CD4-positive, alpha-beta T cell (primary cell): ENCODE measurements at places on chromosomes 6 and 20.

DNA sequence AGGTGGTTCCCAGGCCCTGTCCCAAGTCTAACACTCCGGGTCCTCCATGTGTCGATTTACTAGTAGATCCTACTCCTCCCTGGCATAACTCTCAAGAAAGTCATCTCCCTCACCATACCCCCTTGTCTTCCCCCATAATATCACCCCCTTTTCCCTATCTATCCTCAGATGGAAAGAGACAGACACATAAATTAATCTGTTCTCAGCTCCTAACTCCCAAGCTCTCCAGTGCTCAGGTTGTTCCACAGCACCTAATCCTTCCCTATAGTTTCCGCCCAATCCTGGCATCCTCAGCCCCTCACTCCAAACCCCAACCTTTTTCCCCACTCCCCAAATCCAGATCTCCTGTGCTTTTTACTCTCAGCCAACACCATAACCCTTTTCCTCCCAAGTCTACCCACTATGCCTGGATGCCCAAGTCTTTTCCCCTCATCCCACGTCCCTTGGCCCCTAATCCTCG lies 808 bp downstream of the ILRUN start:
- no peak for DNase-seq

DNA sequence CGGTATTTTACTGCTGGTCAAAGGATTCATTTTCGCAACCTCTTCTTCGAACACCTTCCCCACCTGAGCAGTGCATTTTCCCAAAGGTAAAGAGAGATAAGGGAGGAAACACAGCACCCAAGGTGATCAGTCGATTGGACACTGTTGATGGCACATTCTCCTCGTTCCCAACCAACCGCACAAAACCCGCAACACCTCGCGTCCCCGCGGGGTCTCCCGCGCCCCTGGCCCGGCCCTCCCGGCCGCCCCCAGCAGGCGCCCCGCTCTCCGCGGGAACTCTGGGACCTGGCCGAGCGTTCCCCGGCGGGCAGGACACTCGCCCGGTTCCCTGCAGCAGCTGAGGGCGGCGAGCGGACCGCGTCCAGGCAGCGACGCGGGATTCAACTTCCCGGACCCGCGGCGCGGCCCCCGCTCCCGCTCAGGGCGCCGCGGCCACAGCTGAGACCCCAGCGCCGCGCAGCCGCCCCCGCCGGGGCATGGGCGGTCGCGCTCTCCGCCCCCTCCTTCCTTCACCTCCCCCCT lies 506 bp downstream of the RGS17 start:
- no peak for DNase-seq

DNA sequence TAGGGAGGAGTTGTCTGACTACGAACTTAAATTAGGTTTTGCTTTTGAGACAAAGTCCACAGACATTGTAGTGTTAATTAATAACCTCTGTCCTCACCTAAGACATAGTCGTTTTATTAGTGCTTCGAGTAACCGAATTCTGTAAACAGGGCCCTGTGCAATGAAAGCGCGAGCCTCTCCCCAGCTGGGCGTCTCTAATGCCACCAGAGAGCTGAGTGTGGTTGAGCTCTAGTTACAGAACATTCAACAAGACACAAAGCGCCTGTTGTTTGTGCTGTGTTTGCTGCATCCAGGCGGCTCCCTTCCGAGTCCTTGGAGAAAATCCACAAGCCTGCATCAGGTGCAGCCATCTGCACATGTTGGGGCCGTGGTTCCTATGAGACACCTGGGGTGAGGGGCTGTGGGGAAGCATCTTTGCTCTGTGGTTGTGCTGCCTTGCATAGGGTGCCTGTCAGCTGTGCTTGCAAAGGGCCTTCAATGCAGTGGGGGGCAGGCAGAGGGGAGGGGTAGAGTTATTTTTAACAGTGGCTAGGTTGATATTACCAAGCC lies 63.9 kb downstream of the CD164 start:
- DNase-seq, result no peak

DNA sequence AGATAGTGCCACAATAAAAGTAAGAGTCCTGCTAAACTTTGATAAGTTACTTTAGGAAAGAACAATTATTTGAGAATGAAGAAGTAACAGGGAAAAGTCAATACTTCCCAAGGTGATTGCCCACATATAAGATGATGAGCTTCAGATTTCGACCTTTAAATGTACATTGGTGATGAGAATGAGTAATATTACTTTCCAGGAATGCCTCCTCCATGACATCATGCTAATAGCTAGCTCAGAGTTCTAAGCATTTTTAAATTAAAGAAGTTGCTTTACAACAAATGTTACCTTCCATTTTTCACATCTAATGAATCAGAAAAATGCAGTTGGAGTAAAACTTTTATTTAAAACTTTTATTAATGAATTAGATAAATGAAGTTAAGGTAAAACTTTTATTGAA lies 22.5 kb upstream of the OPN5 start:
- DNase-seq, result no peak

DNA sequence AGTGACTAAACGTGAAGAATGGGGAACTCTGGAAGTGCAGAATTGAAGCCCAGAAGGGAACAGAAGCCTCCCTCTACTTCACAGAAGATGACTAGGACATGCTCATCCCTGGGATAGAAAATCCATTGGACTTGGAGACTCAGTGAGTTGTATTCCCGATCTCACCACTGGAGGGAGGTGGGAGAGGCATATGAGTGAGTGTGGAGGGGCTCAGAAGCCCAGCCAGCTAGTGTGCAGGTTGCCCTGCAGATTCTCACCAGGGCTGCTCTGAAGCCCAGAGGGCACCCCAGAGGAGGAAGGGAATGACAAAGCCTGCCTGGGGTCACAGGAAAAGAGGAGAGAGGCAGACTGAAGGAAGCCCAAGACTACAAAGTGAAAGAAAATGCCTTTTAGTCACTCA lies 42.1 kb upstream of the HLA-E start:
- DNase-seq, result no peak

DNA sequence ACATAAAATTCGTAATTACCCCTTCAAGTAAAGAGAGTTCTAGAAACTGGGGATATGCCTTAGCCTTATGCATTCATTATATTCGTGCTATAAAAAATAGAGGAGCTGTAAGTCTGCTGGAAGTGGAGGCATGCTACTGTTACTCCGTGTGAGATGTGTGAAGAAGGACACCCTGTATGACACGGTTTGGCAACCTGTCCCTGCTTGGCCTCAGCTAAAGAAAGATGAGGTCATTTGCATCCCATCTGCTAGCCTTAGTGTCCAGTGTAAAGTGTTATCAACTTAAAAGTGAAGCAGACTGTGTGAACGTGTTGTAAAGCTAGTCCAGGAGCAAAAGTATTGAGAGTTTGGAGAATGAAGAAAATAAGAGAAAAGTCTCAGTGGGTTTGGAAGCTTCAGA lies 135.1 kb upstream of the RAB32 start:
- DNase-seq, result no peak

GRCh38 chr6:159071843-159072769 lies 27.3 kb upstream of the TAGAP start:
- no peak for DNase-seq

- no peak for DNase-seq
Observed at GRCh38 chr6:153816366-153816765, 222.7 kb upstream of the OPRM1 start.

DNA sequence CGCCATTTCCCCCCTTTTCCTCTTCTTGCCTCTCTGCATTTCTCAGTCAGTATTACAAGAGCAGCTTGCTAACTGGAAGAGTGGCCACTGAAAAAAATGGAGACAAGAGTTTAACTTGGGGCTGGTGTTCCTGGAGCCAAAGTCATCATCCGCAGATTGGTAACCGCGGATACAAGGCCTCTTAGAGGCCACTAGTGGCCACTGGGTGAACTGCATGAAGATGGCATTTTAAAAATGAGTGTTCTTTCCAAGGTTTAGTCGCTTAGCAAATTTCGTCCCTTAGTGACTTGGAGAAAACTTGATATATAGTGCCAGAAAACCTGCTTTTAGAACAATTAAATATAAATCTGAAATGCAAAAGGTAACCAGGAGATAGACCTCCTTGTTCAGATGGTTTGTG lies 4.8 kb downstream of the F13A1 start:
- DNase-seq, result no peak

DNA sequence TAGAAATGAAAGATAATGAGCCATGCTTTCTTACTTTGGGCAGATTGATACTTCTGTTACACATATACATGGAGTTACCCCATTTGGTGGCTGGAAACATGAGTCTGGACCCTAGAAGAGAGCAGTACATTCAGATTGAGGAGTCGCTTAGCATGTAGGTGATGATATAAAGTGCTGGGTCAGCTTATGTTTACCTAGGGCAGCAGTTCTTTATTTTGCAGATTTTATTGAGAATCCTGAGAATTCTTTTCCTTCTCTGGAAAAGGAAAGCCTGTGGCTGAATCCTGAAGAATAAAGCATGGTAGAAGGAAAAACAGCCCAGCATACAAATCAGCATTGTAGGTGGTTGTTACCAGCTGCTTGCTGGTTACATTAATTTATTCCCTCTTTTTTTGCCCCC lies 91.2 kb downstream of the SMAP1 start:
- DNase-seq, result no peak

DNA sequence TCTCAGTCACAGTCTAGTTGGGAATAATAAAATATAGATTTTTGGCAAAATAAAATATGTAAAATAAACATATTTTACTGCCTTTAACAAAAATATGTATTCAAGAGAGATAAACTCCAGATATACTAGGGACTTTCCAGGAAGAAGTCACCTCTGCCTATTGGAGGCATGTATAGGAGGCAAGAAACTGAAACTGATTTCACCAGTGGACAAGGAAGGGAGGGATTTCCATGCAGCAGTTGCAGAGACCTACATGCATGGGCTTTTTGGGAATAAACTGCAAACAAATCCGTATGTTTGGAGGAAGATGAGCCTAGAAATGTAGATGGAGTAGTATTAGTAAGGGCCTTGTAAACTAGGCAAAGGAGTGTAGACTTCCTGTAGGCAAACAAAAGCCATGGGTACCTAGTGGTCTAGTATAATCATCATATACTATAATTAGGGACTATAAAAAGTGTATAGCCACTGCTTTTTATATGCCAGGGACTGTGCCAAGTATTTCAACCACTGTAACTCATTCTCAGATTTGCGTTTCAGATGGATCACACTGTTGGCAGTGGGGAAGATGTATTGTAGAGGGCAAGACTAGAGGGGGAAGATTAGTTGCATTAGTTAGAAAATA lies 38.9 kb downstream of the CD109 start:
- DNase-seq, result no peak

- no peak for DNase-seq
Observed at GRCh38 chr6:80519811-80520594, 413.5 kb downstream of the BCKDHB start.

DNA sequence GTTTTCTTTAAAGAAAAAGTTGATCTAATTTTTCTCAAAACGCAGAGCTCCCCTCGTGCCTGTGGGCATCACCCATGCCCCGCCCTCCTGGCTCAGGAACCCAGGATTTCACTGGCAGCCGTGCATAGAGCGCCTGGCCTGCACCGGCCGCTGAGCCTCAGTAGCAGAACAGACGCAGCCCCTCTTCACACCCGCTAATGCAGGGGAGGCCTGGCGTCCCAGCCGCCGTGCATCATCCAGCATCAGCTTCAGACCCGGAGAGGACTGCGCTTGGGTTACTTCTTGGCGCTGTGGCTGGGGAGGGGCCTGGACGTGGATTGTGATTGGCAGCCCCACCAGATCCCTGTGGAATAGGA lies 18.1 kb downstream of the RBM38 start:
- no peak for DNase-seq

- DNase-seq, result no peak
Observed at GRCh38 chr6:108102965-108103364, 28.4 kb upstream of the OSTM1 start.

DNA sequence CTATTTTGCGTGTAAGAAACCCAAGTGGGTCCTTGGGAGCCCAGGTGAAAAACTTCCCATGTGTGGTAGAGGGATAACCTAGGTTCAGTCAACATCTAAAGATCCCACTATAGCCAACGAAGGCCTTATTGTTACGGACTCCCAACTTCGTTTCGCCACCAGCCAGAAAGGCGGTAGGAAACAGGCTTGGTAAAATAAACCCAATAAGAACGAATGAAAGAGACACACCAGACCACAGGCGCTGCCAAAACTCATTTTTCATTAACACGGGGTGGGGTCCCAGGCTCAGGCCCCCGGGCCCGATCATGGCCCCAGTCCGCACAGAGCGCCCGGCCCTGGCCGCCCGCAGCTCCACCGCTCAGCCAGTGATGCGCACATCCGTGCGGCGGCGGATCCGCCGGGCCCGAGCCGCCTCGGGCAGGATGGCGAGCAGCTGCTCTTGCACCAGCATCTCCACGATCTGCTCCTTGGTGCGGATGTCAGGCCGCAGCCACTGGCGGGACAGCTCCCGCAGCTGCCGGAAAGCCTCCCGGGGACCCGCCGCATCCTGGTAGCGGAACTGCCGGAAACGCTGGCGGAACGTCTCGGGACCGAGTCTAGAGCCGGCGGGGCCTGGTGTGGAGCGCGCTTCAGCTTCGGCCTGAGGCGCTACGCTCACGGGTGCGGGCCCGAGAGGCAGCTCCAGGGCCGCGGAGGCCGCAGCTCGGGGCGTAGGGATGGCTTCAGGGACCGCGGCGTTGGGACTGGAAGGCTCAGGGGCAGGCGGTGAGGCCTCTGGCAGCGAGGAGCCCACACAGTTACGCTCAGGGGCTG lies 709 bp downstream of the SCAND1 start:
- peak; percentile 74 for DNase-seq
